Stimulated activated CD8-positive, alpha-beta memory T cell treated with anti-CD3 and anti-CD28 coated beads, Interleukin-12 subunit alpha, Interleukin-12 subunit beta, amount 100 ng/mL, for 4 hours (primary cell): ENCODE measurements at places on chromosomes 3 and 15.

DNA sequence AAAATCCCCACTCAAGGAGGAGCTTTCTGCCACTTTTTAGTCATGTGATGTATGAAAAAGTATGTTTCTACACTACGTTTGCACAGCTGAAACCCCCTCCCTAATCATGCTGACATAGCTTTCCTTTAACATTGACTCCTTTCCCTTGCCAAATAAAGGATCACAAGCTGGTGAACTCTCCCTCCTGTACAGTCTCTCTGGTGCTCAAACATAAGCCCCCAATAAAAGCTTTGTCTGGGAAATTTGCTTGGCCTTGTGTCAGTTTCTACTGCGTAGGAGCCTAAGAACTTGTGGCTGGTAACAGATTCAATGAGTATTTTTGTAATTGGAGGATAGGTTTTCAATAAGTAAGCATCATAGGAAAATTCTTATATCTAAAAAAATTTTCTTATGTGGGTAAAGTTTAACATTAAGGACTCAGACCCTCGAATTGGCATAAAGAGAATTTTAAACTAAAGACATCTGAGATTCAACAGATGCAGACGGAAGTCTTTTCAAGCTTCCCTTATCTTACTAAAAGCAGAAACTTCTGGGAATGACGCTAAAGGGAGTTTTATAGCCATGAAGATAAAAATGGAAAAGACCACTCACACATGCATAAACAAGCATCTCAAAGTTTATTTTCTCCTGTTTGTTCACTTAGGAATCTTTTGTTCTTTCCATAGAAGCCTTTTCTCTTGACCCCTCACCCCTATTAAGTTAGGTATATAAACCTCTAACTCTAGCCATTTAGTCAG, 44.1 kb upstream of the P2RY1 start:
- no peak for DNase-seq

GRCh38 chr3:13654330-13655060, 105.6 kb downstream of the FBLN2 start:
- no peak for DNase-seq

DNA sequence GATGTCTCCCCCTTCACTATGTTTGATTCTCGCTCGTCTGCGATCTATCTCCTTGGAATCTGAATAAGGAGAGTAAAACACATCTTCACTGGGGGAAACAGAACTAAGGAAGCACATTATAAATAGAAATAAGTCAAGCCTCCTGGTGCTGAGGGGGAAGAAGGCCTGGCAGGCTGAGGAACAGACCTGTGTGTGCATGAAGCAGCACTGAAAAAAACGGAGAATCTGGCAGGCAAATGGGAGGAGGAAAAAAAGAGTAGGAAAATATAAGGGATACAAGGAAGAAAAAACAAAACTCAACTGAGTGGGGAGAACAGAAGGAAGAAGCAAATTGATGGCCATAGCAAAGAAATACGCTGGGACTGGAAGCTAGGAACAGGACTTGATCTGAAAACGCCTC, 25.7 kb downstream of the PARP16 start:
- no peak for DNase-seq

DNA sequence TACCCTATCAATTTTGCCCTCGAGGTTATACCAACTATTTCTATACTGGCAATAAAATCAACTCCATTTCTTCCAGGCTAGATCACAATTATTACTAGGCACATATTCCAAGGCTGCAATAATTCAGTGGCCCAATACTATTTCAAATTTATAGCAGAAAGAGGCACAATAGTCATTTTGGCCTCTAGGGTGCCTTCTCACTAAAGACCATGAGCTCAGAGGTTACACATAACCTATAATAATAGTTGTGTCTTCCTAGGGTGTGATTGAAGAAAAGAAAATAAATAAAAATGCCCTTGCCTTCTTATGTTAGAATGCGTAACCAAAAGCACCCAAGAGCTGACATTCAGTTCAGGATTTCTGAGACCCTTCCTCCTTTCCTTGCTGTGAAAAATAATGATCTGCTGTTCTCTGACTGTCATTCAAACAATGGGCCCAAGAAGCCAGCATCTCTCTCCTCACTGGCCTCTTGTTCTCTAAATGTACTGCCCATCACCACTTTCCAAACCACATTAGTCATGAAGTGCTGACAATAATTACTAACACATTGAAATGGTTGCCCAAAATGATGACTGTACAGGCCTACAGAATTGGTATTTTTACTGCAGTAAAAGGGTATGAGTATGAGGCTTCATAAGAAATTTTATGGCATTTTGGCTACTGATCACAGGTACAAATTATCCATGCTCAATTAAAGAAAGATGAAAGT, 244.8 kb downstream of the LRRN1 start:
- no peak for DNase-seq

DNA sequence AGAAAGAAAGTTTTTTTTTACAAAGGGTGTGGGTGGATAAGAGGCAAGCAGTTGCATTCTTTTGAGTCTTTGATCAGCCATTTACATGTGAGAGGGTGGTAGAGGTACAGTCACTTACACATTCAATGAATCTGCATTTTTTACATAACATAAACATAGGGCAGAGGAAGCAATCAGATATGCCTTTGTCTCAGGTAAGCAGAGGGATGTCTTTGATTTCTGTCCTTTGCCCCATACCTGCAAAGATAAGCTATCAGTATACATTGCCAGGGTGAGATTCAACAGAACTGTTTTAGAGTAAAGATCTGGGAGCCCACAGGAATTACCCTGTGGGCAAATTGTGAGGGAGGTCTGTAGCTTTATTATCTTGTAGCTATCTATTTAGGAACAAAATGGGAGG, 5.4 kb upstream of the PPP1R2 start:
- DNase-seq, result no peak

DNA sequence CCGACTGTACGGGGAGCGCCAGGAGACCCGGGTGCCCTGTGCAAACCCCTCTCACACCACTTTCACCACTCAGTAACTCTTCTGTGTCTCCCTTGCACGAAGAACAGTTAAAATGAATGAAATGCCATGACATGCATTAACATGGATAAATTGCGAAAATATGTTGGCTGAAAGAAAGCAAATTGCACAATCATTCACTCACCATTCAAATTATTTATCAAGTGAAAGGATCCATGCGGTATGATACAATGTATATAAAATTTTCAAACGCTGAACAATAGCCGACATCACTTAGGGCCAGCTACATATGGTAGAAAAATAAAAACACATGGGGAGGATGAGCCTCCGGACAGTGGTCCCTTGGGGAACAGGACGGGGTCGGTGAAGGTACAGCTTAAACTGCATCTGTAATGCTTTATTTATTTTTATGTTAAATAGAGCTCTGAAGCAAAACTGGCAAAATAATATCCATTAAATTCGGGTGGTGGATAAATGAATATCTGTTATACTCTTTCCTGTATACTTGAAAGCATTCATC, 45.9 kb downstream of the SLC12A8 start:
- DNase-seq, result no peak

- DNase-seq, result no peak
Measured at GRCh38 chr3:135134684-135135075, 339.6 kb downstream of the EPHB1 start.

DNA sequence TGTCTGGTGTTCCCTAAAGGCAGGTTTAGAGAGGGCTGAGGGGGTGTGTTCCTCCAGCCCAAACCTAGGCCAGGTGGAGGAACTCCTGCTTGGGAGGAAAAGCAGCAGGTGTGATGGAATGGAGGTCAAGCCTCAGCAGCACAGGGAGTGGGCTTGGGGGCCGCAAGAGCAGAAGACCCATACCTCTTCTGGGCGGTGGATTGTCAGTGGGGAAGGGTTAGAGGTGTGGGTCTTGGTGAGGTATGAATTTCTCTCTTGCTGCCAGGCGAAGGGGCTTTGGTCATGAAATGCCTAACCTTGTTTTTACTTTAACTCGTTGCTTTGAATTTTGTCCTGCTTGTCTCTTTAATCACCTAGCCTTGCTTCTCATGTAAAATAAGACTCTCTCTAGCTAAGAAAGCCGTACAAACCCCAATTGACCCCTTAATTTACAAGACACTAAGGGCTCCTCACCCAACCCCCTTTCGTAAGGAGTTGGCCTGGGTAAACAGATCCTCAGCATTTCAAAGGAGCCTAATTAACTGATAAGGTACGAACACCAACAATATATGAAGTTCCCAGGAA, 38.9 kb downstream of the DHX30 start:
- no peak for DNase-seq
